ENCODE measurements at places on chromosomes 3 and 15. TPM values are rescaled to one million over a fixed set of nuclear protein-coding genes. Genes with fewer than 3 reads are reported as not detected.

DNA sequence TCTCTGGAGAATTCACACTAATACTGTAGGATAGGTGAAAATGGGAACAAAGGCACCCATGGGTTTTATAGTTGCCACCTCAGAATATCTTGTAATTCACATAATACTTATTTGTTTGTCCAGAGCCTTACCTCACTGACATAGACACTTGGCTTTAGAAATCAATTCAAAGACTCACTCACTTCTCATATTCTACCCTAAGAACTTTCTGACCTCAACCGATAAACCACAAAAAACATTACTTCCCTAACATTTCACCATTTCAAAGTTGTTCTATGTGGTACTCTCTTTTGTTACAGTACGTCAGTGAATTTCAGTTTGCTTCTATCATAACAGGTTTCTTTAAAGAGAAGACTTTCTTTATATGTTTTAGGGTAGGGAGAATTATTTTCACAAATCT is 359.3 kb downstream of the IGSF11 start:
- no peak for DNase-seq

GRCh38 chr3:127304121-127304744 is 16.4 kb upstream of the PRR20G start:
- no peak for DNase-seq

GRCh38 chr15:71245588-71245987 is 130.3 kb downstream of the THSD4 start:
- no peak for DNase-seq

DNA sequence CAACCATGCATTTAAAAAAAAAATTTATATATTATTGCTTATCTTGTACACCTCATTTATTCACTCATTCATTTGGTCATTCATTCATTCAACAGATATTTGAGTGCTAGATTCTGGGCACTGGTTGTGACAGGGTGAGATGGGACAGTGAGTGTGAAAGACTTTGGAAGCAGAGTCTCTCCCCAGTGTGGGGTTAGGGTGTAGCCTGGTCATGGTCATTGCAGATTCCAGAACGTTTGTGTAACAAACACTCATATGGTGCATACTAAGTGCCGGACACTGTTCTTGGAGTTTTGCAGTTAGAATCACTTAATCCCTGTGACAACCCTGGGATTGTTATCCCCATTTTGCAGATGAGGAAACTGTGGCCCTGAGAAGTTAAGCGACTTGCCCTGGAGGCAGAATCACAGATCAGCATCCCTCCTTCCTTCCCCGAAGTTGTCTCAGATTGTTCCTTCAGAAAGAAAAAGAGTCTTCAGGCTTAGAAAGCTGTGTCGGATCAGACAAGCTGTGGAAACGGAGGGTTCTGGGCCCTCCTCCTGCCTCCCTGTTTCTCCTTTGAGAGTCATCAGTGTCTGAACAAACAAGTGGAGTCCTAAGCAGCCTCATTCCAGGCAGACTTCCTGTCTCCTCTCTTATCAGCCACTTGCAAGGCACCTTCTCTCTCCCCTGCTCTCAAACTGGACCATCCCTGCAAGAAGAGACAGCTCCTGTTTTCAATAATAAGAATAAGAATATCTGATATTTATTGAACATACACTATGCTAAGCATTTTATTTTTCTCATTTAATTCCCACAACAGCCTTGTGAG is 6.3 kb downstream of the LOXL1 start:
- DNase-seq, result no peak

- DNase-seq, result no peak
These were observed 215.9 kb downstream of the MEIS2 start for GRCh38 chr15:36884518-36884875.

DNA sequence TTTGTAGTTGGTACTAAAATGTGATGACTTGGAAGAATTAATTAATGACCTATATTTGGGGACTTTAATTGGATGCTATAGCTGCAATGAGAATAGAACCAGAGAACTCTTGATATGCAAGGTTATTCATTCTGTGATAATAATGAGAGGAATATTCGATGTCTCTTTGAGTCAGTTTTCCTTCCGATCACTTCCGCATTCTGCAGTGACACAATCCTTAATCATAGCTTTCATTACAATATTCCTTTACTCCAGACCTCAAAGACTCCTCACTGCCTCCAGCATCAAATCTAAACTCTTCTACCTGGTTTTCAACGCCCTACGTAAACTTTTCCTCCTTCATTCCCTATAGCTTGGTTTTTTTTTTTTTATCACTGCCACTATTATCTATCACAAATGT is 21.6 kb downstream of the B3GNT5 start:
- peak; percentile 69 for DNase-seq

Gene PLCL2
- total RNA-seq, result not detected

Gene CLDN11
- not detected for total RNA-seq

Gene OR5H15
- not detected for total RNA-seq

Gene FGF7
- 6.5 TPM for total RNA-seq
